Amygdala (tissue), 56 donors: ENCODE measurements at places on chromosomes 4 and X.

DNA sequence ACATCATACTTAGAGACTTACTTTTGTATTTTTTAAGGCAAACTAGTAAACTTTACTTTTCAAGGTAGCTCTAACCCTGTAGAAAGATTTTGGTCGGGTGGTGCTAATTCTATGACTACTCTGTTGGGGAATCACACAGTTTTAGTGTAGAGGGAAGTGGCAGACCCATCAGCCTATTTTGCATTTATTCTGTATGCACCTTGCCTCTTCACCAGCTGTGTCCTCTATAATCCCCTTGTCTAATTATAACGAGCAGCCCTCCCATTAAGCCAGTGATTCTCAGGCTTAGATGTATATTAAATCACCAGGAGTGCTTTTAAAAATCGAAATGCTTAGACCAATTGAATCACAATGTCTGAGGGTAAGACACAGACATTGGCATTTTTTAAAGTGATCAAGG, 78.1 kb downstream of the GALNT7 start:
- no peak for DNase-seq

DNA sequence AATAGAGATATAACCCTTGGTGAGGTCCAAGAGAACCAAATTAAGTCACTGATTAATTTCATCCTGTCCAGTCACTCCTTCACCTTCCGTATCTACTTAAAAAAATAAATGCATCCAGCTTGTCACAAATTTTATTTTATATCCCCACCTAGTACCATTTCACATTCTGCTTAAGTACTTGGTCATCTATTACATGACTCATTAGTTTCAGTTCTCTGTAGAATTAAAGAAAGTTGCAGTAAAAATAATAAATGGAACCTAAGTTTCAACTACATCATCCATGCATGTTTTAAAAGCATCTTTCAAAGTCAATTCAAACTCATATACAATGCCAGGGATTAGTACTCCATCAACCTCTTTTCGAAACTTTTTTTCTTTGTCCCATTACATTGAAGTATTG, 130.2 kb downstream of the SH2D1A start:
- no peak for DNase-seq

DNA sequence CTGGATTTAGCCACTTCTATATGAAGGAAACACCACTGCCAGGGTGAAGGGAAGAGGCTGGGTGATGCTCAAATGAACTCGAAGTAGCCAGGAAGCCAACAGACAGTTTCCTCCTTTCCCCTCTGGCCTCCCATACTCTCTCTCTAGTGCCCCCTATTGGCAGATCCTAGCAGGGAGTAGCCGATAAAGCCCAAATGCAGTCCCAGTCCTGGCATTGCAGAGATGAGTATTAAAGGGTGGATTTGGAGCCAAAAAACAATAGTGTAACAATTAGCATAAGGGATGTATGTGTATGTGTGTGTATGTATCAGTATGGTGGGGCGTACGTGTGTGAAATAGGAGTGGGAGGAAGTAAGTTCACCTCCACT, 213.8 kb upstream of the LDB2 start:
- DNase-seq, result peak; percentile 1

GRCh38 chr4:89316931-89317366, 9.3 kb upstream of the GPRIN3 start:
- no peak for DNase-seq

GRCh38 chr4:184961660-184962059, 56.6 kb upstream of the HELT start:
- DNase-seq, result no peak

DNA sequence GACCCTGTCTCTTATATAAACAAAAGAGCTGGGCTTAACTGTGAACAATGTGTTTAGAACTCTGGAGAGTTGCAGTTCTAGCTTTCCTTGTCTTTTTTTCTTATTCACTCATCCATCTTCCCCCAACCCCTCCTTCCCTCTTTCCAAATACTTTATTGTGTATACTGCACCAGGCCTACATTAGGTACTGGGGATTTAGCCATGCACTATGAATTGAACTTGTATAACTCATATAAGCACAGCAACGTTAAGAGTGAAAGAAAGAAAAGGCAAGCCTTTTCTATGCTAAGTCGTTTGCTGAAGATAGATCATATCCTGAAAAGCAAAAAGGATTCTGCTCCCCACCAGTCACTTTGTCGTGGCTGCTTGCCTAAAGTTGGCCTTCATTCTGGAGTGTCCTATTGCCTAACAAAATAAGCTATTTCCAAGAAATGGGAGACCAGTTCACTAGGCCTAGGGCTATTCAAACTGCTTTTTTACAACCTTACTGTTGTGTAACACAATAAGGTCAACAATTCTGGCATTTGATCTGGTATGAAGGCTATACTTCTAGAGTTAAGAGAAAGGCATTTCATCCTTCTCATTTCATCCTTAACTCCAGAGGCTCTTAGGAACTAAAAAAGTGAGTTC, 32.2 kb downstream of the CCNI start:
- DNase-seq, result no peak
